ENCODE measurements at places on chromosomes 2 and 18.

DNA sequence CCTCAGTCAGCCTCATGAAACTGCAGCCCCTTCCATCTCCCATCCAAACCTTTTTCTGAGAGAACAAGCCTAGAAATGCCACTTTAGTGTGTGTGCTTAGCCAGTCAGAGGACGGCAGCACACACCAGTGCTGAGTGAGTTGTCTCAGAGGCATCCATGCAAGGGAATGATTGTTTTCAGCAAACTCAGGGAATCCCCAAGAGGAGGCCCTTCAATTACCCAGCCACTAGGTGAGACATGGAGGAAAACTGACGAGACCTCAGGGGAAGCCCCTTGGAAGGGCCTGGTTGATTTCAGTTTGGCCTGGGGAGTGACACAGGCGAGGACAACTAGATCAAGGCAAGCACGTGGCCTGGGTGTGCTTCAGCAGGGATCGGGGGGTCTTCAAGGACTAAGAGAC lies 49.7 kb downstream of the APOB start:
- no peak for DNase-seq

DNA sequence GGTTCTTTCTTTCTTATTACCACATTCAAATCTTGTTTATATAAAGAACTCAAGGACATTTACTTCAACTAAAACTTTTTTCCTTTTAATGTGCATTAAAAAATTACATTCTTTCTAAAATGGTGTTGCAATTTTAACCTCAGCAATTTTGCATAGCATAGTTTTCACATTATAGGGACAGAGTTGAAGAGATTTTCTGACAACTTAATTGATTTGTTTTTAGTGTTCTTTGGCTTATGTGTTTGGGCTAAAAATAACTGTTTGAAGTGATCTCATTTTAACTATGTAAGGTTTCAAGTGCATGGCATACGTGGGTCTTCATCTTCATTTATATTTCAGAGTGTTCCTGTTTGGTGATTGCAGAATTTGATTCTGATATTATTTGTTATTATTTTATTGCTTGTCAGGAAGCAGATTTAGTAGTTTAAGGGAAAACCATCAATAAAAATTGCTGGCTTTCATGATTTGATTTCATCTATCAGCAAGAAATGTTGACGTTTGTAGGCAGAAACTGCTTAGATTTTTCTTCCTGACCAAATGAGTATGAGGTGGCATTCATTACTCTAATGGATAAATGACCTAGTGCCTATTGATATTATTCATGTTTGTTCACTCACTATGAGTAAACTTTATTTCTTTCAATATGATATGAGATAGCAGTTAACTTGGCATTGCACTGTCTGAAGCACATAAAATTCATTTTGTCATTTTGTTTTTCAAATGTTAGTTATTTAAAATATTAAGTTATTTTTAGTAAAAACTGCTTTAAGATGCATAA lies 398.4 kb downstream of the NUP35 start:
- DNase-seq: no peak

DNA sequence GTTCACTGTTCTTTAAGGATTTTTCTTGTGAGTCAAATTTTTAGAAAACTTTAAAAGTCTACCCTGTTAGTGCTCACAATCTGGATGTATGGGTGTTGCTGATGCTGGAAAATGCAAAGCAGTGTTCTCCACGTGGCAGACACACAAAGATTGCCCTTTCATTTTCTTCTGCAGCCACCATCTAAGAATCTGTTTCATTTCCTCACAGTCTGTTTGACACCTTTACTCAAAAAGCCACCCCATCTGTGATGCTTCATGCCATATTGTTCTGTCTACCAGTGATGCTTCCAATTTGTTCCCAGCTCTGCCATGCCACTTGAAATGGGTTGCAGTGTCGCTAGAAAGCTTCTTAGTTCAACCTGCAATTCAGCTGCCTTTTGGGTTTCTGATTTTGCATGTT lies 464.2 kb upstream of the UBE2E3 start:
- no peak for DNase-seq

- no peak for DNase-seq
Observed at GRCh38 chr18:55934821-55935220, 346.8 kb upstream of the TCF4 start.

- no peak for DNase-seq
Observed at GRCh38 chr2:152227969-152228592, 52.5 kb upstream of the STAM2 start.

- DNase-seq: no peak
Observed at GRCh38 chr18:60019463-60019840, 119.7 kb downstream of the PMAIP1 start.

DNA sequence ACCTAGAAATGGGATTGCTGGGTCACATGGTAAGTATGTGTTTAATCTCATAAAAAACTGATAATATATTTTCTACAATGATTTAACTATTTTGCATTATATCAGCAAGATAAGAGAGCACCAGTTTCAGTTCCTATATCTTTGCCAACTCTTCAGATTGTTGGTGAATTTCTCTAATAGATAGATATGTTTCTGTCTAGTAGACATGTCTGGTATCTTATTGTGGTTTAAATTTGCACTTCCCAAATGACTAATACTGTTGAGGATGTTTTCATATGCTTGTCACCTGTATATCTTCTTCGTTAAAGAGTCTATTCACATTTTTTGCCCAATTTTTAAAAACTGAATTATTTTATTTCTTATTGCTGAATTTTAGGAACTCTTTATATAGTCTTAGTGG lies 113.8 kb upstream of the UXS1 start:
- DNase-seq: no peak

DNA sequence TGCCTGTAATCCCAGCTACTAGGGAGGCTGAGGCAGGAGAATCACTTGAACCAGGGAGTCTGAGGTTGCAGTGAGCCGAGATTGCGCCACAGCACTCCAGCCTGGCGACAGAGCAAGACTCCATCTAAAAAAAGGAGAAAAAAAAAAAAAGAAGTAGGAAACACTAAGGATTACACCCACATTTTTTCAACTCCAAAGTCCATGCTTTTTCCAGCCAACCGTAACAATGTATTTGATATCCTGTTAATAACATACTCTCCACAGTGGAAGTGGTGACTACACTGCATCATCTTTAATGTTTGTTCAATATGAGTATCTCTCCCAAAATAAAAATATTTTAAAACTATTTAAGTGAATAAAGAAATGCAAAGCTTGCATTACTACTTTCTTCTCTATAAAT lies 481.6 kb upstream of the ACVR2A start:
- DNase-seq: no peak

DNA sequence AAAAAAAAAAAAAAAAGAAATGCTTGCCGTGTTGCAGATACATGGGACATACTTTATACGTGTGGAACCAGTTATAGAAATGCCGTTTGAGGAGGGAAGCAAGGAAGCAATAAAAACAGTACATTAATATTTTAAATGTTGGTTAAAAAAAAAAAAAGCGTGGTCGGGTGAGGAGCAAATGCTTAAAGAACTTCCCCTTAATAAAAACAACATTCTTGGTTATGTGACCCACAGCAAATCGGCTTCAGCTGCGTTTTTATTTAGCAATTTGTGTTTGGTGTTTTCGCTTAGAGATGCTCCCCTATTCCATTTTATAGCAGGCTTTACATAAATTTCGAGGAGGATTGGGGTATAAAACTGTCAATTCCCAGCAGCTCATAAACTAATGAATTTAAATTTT lies 223.6 kb downstream of the LRRTM1 start:
- no peak for DNase-seq

GRCh38 chr2:102114851-102115497 lies 27.6 kb upstream of the IL1R1 start:
- DNase-seq: no peak

DNA sequence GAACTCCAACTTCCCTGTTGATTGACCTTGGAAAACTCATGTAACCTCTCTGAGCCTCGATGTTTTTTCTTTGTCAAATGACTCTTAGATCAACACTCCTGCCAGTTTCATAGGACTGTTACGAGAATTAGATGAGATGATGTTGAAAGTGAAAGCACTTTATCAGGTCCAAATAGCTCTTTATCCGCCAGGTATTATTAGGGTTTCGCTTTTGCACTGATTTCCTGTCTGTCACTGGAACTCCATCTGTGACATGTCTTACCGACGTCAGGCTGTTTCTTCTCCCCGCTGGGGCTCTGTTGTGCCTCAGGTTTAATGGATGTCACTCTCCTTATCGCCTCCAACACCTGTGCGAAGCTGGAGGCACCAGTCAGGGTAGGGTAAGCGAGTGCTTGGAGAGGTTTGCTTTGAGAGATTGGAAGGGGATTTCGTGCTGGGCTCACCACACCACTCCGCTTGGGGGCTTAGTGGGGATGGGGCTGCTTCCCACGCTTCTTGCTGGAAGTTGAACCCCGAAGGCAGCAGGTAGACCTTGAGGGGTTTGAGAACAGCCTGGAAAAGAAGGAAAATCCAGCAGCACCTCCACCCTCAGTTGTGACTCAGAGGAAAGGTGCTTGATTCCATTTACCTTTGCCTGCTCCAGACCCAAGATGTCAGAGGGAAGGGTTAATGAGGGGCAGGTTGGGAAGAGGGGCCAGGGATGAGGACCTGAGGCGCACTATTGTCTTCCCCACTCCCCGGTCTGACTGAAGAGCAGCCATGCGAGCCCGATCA lies 4.3 kb downstream of the GAD1 start:
- DNase-seq: no peak

- no peak for DNase-seq
Observed at GRCh38 chr18:10419420-10420103, 34.9 kb upstream of the APCDD1 start.

DNA sequence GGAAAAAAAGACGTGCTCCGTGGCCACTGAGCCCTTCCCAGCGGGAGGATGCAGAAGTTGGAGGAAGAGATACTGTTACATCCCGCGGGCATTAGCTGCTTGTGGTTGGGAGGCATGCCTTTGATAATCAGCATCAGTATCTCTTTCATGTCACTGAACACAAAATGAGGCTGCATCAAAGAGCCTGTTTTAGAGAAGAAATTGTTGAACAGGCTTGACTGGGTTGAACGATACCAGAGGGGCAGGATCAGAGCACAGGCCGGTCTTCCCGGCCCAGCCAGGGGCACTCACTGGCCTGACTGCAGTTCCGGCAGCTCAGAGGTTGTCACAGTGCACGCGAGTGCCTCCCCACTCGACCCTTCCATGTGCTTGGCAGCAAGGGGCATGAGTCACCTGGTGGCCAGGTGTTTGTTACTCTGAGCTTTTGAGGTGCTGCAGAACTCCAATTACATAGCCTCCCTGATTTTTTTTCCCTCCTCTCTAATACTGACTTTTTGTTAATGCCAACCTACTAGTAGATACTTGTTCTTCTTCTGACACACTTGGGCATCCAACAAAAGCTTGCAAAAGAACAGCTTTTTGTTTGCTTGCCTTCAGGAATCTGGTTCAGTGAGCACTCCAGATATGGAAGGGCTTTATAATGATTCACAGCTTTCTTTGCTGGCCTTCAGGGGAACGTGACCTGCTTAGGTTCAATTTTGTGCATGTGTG lies 121.6 kb downstream of the VAPA start:
- DNase-seq: no peak

DNA sequence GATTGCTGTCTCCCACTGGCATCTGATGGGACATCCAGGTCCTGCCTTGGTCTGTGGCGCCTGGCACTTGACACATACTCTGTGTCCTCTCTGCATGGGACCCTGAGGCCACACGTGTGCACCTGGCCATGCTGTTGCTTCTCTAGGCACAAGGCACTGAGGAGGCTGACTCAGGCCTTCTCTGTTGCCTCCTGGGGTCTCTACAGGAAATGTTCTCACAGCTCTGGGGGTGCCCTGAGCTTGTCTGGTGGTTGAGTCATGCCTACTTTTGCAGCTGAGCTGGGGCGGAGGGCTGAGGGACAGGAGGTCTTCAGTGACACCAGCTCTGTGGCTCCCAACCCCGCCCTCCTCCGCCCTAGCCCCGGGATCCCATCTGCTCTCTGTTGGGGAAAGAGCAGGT lies 207.0 kb upstream of the HS6ST1 start:
- no peak for DNase-seq

DNA sequence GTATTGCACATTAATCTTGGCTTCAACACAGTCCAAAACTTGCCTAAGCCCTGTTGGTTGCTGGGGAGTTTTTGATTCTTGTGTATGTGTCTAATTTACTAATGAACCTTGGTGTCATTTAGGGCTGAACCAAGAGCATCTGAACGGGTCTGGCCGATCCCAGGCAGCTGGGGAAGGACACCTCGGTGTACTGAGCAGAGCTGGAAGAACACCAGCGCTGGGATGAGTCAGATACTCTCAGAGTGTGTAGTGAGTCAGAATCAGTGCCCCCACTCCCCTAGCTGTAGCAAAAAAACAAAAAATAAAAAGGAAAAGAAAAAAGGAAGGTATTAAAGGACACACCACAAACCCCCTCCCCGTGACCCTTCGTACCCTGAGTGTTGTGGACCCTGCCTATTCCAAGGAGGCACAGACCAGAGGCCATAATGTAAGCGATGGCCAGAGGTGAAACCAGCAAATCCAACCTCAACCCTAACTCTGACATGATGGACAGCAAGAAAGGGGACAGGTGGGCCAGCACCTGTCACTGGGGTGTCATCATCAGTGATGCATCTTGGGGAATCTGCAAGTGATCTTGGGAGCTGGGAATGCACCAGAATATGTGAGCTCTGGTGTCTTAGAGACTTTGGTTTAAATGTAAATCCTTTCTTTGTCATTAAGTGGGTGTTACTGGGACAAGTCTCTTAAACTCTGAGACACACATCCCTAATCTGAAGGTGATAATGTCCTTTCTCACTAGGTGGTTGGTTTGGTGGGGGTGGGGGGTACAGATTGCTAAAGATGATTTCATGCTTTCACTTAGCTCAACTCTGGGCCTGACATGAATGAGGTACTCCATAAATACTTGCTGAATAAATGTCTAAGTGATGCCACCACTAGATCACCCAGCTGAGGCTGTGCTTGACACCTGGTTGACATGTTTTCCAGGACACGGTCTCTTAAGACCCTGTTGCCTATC lies 34.2 kb upstream of the NCOA1 start:
- DNase-seq: peak; percentile 52

- no peak for DNase-seq
Observed at GRCh38 chr2:207255565-207256470, 90.1 kb upstream of the KLF7 start.

- DNase-seq: no peak
Observed at GRCh38 chr2:113278073-113278741, 514 bp downstream of the PAX8 start.

GRCh38 chr2:158815658-158816057 lies 20.5 kb downstream of the DAPL1 start:
- DNase-seq: no peak

- no peak for DNase-seq
Observed at GRCh38 chr18:58661423-58661822, 9.8 kb upstream of the MALT1 start.

GRCh38 chr2:201407265-201407664 lies 44.0 kb downstream of the TRAK2 start:
- no peak for DNase-seq

DNA sequence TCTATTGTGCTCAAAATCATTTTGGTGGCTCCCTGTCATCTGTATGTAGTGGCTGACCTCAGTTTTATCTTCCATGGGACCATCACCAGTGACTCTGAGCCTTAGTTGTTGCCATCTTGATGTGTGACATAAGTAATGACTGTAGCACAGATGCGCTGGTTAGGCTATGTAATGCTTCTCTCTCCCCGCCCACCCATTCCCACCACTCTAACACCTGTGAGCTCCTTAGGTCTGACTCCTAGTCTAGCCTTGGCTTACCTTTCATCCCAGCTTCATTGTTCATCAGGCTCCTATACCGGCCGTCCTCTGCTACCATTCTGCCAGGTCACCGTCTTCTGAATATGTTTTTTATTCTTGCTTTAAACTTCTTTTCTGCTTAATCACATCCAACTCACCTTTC lies 17.2 kb downstream of the MYO1B start:
- no peak for DNase-seq

GRCh38 chr2:239664216-239664810 lies 263.5 kb upstream of the HDAC4 start:
- no peak for DNase-seq

GRCh38 chr2:196256585-196256984 lies 85.2 kb upstream of the STK17B start:
- no peak for DNase-seq
